ENCODE measurements at places on chromosomes 3 and 15.

- DNase-seq, result no peak
Observed at GRCh38 chr15:99425657-99426301, 140.0 kb upstream of the MEF2A start.

- DNase-seq, result no peak
Observed at GRCh38 chr3:54223063-54223462, 100.7 kb downstream of the CACNA2D3 start.

- no peak for DNase-seq
Observed at GRCh38 chr3:141812084-141812483, 48.9 kb downstream of the GRK7 start.

DNA sequence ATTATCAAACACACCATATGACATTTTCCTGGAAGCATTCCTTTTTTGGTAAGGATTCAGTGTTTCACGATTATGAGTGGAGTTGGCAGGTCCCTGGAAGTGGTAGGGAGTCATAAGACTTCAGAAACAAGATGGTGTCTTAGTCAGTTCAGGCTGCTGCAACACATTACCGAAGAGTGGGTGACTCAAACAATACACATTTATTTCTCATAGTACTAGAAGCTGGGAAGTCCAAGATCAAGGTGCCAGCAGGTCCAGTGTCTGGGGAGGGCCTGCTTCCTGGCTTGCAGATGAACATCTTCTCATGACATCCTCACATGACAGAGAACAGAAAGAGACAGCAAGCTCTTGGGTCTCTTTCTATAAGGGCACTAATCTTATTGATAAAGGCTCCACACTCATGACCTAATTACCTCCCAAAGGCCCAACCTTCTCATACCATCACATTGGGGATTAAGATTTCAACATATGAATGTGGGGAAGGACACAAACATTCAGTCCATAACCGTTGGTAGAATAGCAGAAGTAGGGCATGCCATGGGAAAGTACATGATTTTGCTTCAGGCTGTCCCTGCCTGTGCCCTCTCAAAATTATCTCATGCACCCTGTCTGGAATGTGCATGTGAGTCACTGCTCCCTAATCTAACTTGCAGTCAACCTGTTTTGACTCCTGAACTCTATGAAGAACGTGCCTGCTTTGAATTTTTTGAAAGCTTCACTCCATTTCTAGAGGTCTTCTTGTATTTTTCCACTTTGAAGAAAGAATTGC is 72.5 kb downstream of the GTPBP8 start:
- no peak for DNase-seq

GRCh38 chr15:58258501-58259292 is 120.5 kb downstream of the AQP9 start:
- no peak for DNase-seq

DNA sequence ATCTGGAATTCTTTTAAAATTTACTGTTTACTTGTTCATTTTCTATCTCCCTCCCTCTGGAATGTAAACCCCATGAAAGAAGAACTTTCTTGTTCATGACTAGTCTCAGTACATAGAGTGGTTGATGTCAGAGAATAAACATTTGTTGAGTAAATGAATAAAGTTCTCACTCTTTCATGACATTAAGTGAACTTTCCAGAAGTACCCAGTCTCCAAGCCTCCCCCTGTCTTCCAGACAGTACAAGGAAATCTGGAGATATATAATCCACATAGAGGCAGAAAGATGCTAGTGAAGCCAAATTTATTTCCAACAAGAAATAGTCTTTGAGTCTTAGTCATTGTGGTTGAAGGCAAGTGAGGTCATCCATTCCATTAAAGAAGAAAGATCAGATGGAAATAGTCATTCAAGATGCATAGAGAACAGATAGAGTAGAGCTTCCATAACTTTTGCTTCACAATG is 71.5 kb upstream of the GALNT15 start:
- no peak for DNase-seq
